ENCODE measurements at places on chromosomes 4 and X.

DNA sequence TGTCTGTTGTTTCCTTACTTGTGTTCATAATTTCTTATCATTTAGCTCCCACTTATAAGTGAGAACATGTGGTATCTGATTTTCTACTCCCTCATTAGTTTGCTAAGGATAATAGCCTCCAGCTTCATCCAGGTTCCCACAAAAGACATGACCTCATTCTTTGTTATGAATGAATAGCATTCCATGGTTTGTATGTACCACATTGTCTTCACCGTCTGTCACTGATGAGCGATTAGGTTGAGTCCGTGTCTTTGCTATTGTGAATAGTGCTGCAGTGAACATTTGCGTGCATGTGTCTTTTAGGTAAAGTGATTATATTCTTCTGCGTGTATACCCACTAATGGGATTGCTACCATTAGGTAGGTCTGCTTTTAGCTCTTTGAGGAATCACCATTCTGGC lies 624.3 kb upstream of the EPHA5 start:
- no peak for DNase-seq

- DNase-seq, result no peak
These were observed 76.3 kb downstream of the ATP10D start for GRCh38 chr4:47561331-47561730.

GRCh38 chr4:152028131-152028530 lies 267.3 kb upstream of the GATB start:
- no peak for DNase-seq

GRCh38 chr4:43882470-43882869 lies 566.1 kb downstream of the KCTD8 start:
- DNase-seq, result no peak

- no peak for DNase-seq
These were observed 432.1 kb upstream of the NR3C2 start for GRCh38 chr4:148874331-148874730.

DNA sequence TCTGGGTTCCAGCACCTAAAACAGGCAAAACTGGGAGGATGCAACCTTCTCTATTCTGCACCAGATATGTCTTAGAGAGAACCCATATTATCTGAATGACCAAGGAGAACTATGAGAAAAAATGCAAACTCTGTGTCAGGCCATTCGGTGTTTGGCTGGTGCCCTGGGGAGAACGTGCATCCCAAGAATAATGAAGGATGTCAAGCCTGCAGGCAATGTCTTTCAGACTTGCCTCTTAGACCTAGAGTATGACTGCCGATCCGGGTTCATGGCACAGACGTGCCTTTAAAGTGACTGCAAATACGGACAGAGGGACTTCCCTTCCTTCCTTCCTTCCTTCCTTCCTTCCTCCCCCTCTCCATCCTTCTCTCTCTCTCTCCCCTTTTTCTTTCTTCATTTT lies 6.9 kb downstream of the XAGE1B start:
- no peak for DNase-seq

DNA sequence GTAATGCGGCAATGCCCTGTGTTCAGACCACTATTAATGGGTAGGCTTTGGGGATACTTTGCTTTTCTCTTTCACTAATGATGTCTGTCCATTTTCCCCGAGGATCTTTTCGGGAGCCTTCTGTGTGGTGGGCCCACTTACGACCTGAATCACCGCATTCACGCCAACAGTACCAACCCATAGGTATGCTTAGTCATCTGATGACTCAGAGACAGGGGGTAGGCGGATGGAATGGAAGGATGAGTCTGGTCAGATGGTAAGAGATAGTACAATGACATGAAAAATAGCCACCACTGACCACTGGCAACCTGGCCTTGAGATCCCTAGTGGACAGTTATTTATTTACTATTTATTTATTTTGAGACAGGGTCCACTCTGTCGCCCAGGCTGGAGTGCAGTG lies 76.0 kb upstream of the DHRSX start:
- DNase-seq, result no peak

DNA sequence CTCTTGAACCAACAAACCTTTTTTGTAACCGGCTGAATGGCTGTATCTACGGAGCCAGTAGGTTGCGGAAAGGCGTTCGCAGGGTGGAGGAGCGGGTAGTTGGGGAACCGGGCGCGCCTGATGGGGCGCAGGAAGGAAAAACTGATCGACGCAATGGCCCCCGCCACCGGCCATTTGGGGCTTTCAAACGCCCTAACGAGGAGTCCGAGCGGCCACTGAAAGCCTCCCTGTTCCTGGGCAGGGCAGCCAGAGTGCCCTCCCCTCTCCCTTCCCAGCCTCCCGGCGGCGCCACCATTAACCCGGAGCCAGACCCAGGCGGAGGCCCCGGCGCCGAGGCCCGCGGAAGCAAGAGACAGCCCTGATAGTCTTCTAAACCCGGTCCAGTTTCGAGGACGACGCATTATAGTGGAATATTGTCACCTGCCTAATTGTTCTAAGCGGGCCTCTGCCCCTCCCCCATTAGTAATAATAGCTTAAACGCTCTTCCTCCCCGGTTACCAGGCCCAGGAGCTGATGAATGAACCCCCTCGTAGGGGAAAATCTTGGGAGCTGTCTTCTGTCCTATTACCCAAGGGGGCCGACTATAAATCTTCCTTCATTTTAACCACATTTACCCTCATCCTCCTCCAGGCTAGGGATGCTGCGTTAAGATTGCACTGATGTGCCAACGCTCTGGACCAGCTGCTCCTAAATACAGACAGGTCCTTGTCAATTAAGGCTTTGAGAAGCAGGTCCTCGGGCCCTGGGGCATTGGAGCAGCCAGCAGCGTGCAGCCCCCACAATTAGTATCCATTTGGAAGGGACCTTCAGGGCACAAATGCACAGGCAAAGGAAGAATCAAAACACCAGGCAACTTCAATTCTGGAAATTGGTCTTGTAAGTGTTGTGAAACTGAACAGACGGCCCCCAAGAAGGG lies 61.6 kb upstream of the TMEM33 start:
- DNase-seq, result no peak

GRCh38 chr4:16270454-16271328 lies 44.4 kb upstream of the TAPT1 start:
- no peak for DNase-seq

DNA sequence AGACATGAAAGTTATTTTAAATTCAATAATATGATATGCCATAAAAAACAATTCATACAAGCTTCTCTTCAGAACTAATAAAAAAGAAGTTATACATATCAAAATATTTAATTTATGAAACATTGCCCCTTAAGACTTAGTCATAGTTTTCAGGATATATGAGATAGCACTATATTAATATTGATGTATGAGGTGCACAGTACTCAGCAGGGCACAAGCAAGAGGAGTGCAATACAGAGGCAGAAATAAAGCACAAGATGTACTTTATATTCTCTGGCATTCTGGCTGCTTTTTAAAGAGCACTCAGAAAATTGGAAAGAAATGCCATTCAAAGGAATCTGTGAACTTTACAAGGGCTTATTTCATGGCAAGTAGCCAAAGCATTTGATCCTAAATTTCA lies 274.9 kb downstream of the CPXCR1 start:
- DNase-seq, result no peak

DNA sequence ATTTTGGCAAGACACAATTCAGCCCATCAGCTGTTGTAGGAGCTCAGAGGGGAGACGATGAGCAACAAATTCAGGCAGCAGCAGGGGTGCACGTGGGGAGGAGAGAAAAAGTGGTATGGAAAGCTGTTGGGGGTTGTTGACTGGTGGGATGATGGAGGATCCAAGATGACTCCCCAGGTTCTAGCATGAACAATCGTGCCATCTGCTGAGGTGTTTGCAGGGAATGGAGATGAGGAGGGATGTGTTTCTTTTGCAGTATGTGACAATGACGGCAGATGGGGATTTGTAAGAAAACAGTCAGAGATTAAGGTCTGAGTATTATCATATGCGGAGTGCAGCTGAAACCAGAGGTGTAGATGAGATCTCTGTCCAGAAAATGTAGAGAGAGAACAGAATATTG lies 63.3 kb downstream of the SEL1L3 start:
- DNase-seq, result no peak

DNA sequence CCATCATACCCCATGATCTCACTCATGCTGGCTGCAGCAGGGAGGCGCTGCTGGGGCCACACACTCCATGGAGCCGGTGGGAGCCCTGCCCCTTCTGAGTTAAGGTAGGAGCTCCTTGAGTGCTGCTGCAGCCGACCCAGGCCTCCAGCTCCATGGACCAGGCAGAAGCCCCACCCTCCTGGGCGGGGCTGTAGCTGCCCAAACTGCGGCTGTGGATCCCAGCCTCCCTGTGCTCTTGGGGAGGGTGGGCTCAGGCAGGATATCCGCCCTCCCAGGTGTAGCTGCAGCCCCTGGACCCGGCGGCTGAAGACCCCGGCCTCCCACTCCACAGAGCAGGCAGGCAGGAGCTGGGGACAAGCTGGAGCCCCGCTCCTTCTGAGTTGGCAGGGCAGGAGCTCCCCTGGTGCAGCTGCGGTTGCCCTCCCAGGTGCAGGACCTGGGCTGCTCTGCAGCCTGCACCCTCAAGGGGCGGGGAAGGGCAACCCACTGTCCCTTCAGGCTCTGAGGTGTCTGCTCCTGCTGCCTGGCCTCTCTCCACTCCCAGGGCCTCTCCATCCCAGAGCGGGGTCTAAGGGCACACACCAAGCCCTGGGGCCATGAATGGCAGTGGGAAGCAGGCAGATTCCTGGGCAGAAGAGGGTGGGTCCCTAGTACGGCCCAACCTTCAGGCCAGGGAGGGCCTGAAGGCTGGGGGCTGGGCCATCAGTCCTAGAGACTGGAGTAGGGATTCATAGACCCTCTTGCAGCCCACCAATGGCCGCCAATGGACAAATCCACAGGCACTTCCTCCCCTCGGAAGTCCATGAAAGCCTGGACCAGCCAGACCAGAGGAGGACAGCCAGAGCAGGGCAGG lies 466.1 kb downstream of the DTHD1 start:
- DNase-seq, result no peak
